Cerebellum (tissue), 4 donors: ENCODE measurements at places on chromosomes 4 and X.

DNA sequence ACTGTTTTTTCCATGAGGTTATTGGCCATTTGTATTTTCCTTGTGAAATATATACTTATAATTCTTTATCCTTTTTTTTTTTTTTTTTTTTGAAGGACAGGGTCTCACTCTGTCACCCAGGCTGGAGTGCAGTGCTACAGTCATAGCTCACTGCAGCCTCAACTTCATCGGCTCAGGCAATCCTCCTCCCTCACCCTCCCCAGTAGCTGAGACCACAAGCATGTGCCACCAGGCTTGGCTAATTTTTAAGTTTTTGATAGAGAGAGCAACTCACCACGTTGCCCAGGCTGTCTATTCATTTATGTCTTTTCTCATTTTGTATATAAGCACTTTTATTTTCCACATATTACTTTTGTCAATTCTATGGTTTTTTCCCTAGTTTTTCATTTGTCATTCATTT is 16.8 kb downstream of the RBPJ start:
- DNase-seq: no peak

DNA sequence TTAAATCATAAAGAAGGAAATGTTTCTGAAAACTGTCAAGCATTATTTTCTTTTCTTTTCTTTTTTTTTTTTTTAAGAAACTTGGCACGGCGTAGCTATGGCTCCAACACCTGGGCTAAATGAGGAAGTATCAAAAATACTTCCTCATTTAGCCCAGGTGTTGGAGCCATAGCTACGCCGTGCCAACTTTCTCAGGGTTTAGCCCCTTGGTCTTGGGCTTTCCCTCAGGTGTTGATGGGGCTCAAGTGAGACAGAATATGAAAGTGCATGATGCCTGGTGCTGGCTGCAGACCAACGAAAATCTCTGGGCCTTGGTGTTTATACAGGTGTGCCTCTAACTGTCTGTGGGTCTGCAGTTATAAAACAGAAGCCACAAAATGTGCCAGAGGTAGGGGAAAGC is 132.7 kb downstream of the ARHGAP24 start:
- no peak for DNase-seq

- DNase-seq: no peak
Measured at GRCh38 chr4:67581913-67582312, 23.4 kb downstream of the STAP1 start.

DNA sequence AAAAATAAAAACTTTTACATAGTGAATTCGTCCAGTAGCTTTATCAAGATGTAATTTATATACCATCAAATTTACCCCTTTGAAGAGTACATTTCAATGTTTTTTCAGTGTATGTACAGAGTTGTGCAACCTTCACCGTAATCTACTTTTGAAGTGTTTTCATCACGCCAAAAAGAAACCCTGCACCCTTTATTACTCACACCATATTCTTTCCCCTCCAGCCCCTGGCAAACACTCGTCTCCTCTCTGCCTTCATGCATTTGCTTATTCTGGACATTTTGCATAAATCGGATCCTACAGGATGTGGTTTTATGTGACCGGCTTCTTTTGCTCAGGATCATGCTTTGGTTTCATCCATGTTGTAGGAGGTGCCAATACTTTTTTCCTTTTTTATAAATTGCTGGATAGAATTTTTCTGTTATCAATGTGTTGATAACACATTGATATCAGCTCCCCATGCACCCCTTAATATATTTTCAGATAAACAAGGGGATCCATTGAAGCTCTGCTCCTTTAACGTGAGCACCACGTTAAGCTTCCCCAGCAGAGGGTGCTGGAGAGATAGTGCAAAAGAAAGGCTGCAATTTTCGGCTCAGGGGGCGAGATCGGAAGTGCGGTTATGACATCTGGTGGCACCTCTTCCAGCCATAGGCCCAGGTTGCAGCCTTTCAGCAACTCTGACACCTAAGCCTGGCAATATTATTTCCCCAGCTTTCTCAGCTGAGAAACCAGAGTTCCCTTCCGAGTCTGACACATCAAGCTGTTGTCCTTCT is 100.1 kb upstream of the VCX3B start:
- no peak for DNase-seq

- no peak for DNase-seq
Measured at GRCh38 chrX:131802836-131803626, 220.1 kb upstream of the STK26 start.

GRCh38 chr4:6492861-6493657 is 20.6 kb upstream of the PPP2R2C start:
- DNase-seq: no peak

DNA sequence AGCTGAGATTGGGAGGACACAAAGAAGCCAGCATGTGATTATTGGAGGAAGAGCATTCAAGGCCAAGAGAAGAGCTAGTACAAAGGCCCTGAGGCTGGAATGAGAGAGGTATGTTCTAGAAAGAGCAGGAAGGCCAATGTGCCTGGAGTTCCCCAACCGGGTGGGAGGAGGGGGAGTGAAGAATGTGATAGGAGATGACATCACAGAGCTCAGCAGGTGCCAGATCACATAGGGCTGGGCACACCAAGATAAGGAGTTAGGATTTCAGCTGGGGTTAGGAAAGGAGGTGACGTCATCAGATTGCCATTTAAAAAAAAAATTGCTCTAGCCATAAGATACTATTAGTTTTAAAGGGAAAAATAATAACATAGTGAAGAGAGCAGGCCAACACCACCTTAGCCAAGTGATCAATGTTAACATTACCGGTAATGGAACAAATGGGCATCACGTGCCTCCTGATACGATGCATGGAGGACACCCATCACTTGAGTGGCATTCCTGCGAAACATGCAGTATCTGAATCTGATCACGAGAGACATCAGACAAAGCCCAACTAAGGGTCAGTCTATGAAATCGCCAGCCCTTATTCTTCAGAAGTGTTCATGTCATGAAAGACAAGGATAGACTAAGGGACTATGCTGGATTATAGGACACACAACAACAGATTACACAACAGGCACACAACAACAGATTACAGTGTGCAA is 344.3 kb downstream of the BCOR start:
- DNase-seq: no peak

DNA sequence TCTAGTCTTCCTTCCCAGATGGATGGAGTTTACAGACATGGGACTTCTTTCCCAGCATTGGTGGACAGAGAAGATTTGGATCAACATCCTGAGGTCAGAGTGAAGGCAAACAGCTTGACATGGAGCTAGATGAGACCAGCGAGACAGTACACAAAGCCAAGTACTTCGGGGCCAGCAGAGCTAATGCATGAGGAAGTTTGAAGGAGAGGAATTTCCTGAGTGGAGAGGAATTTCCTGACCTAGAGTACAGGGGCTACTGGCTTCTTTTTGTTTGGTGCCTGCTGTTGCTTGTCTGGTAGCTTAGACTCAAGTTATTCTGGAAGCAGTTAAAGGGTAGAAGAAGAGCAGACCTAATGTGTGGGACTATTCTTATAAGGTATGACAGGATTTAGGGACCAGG is 69.1 kb upstream of the EOLA2 start:
- no peak for DNase-seq

- no peak for DNase-seq
Measured at GRCh38 chr4:123706973-123707372, 310.4 kb downstream of the SPRY1 start.

DNA sequence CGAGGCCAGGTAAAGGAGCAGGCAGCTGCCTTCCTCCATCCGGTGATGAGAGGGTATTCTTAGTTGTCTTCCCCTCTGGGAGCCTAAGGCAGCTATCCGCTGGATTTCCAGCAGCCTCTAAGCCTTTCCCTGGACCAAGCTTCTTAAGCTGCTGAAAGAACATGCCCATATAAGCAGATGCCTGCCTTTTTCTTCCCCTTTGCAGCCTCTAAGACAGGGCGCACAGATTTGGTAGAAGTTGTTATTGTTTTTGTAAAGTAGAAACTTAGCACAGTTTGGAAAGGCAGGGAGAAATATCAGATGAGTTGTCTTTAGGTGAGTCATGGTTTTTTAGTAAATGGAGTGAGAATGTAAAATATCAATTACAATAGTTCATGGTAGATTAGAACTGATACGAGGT is 210.8 kb downstream of the ARHGAP10 start:
- no peak for DNase-seq

DNA sequence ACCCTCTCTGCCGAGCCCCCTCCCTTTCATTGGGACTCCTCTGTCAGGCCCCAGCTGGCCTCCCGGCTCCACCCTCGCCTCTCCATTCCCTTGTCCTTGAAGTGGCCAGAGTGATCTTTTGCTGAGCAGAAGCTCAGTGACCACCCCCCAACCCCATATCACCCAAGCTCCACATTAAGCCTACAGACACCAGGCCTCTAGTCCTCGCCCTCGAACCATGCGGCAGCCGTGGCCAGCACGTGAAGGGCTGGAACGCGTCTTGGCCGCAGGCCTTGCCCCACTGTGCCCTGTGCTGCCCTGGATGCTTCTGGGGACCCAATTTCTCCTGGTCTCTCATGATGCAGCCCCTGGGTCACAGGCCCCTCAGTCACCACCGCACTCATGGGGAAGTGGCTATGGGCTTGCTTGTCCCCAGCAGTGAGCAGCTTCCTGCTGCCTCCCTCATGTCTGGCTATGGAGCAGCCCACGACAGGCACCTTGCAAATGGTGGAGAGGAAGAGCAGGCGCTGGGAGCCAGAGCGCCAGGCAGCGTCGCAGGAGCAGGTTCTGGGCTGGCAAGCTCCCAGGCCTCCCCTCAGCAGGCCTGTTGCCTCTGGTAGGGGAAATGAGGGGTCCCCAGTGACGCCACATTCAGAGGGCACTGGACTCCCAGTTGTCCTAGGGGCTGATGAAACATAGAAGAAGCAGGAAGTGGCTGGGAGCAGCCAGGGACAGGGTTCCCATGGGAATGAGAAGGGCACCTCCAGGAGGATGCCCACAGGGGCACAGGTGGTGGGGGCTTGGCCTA is 757 bp upstream of the SRPK3 start:
- DNase-seq: no peak

DNA sequence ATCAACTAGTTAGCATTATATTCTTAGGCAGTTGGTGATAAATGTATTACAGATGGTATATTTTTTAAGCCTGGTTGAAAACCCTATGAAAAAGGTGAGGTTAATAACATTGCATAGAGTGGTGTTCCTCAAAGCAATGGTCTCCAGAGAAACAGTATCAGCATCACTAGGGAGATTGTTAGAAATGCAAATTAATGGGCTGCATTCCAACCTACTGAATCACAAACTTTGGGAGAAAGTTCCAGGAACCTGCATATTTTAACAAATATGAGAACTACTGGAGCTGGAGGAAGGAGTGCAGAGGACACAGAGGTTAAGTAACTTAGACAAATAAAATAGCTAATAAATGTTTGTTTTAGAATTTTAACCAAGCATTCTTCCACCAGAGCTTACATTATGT is 166.9 kb upstream of the PCDH10 start:
- no peak for DNase-seq

DNA sequence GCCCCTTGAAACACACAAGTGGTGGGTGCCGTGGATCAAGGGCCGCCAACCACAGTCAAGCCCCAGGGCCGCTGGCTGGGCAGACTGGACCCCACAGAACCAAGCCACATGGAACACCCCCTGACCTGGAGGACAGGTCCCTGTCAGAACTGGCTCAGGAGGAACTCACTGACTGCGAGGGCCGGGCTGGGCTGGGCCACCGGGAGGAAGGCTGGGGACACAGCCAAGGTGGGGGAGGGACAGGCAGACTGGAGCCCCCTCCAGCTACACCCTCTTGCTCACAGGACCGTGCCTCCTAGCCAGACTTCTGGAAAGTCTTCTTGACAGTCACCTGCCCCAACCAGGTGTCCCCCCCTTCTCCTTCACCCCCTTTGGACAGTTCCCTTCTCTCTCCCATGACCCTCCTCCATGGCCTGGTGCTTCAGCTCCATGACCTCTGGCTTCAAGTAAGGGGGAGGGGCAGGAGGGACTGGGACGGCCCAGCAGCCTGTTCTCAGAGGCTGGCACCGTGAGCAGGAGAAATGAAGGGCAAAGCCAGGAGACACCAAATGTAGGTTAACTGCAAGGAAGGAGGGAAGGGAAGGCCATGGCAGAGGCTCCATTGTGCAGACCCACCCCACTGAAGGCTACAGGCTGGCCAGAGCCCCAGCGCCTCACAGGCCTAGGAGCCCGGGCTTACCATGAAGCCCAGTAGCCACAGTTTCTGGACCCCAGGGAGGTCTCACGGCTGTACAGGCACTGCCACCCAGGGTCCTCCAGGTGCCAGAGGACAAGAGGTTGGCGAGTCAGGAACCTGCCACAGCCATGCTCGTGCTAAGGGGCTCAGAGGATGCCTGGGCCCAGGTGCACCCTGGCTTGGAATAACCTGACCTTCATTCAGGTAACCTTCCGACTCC is 22.6 kb upstream of the DUSP9 start:
- DNase-seq: no peak

- DNase-seq: no peak
Measured at GRCh38 chr4:65661471-65661870, 8.8 kb downstream of the EPHA5 start.

GRCh38 chrX:10630320-10630719 is 9.9 kb upstream of the MID1 start:
- no peak for DNase-seq

GRCh38 chr4:178028481-178028880 is 586.2 kb upstream of the AGA start:
- no peak for DNase-seq

- DNase-seq: no peak
Measured at GRCh38 chr4:15753081-15753480, 25.0 kb upstream of the CD38 start.

DNA sequence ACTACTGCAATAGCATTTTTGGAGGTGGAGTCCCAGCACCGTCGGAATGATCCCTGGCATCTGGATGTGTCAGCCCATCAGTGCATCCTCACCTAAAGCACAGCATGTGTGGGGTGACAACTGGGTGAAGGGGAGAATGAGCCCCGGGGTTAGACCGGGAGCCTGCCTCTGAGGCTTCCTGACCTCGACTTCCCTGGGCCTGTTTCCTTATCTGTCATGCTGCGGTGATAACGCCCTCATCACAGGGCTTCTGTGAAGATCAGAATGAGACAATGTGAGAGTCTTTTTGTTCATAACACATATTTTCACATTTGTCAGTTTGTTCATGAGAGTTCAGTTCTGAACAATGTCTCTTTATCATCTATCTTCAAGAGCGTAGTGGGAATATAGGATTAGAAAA is 31.1 kb upstream of the PDLIM3 start:
- no peak for DNase-seq

DNA sequence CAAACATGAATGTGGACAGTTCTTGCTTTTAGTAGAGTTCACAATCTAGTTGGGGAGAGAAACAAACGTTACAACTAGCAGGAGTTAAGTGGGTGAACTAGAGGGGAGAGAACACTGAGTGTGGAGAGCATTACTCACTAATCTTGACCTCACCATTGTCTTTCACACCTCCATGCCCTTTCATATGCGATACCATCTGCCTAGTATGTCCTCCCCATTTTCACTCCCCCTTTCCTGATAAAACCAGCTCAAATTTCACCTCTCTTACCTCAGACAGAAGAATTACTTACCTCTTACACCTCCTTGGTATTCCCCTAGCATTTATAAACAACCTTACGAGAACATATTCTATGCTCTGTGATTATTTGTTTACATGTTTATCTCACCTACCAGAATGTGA is 53.6 kb downstream of the LAS1L start:
- no peak for DNase-seq

GRCh38 chr4:30753316-30753715 is 33.1 kb downstream of the PCDH7 start:
- no peak for DNase-seq

- DNase-seq: no peak
Measured at GRCh38 chr4:35189988-35190613, 1054.2 kb downstream of the ARAP2 start.

- no peak for DNase-seq
Measured at GRCh38 chr4:123698556-123698955, 302.0 kb downstream of the SPRY1 start.
